ENCODE measurements at places on chromosomes 3 and 15.

DNA sequence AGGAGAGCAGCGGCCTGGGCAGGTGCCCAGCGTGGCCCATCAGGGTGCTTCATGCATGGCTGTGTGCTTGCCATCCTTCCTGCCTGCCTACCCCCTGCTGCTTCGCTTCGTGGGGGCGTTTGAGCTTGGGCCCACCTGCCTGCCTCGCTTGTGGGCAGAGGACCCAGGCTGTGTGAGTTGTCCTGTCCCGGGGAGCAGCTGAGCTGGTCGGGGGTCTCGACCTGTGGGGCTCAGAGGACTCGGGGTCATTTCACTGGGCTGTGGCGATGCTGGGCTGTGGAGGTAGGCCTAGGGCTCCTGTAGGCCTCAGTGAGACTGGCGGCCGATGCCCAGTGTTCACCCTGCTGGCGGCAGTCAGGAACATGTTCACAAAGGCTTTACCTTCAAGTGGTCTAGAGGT lies 12.1 kb upstream of the STAB1 start:
- no peak for DNase-seq

DNA sequence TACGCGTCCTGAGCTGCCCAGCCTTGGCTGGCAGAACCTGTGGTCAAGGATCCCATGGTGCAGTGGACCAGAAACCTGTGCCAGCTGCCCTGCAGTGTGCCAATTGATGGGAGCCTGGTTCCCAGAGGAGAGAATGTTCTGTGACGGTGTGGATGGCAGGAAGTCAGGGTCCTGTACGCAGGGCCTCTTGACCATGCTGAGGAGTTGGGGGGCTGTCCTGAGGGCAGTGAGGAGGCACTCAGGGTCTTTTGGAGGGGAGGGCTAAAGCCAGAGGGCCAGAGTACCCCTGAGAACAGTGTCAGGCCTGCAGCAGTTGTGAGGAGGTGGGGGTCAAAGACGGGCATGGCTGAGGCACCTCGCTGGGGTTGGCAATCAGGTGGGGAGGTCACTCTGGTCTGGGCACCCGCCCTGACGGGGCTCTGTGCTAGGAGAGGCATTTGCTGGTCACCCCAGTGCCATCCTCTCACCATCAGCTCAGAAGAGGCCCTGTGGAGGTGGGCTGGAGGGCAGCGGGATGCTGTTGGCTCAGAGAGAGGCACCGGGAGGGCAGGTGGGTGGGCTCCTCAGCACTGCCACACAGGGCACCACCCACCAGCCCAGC lies 61.0 kb downstream of the SCN5A start:
- no peak for DNase-seq

DNA sequence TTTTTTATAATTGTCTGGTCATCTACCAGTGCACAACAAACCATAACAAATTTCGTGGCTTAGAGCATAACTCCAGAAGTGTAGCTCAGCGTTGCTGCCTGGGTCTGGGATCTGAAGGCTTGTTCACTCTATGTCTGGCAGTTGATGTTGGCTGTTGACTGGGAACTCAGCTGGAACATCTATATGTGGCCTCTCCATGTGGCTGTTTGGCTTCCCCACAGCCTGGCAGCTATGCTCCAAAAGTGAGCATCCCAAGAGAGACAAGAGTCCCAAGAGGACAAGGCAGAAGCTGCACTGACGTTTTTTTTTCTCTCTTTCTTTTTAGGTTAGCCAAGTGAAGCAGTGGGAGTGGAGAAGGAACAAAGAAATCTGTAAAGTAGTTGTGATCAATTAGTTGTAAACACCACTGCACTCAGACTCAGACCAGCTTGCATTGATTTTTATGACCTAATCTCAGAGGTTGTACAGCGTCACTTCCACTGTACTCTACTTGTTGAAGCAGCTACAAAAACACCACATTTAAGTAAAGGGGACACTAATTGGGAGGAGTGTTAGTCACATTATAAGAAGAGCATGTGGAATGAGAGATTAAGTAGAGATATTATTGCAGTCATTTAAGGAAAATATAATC lies 2.5 kb upstream of the GPR176 start:
- DNase-seq, result no peak

DNA sequence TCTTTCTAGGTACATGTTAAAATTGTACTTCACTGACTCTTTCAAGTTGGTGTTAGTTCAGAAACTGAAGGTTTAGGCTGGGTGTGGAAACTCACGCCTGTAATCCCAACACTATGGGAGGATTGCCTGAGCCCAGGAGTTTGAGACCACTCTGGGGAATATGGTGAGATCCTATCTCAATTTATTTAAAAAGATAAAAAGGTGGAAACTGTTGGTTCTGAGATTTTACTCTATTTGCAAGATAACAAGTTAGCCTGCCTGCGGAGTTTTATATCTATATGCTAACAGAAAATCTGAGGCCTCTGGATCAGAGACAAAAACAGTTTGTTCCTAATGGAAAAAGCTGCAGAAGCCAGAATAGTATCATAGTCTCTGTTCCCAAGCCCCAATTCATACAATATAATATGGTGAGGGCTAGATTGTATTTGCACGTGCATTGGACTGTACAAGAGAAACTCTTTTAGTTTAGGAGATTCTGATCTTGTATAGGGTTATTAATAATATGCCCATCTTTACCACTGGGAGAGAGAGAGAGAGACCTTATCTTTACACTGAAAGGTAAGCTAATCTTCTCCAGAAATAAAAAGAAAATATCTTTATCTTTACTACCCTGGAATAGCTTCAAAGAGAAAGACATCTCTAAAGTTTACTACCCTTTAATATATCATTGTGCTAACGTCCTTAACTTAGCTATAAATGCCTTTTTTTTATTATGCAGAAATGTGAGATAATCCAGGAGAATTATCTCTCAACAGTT lies 1267.6 kb downstream of the OTOL1 start:
- no peak for DNase-seq

DNA sequence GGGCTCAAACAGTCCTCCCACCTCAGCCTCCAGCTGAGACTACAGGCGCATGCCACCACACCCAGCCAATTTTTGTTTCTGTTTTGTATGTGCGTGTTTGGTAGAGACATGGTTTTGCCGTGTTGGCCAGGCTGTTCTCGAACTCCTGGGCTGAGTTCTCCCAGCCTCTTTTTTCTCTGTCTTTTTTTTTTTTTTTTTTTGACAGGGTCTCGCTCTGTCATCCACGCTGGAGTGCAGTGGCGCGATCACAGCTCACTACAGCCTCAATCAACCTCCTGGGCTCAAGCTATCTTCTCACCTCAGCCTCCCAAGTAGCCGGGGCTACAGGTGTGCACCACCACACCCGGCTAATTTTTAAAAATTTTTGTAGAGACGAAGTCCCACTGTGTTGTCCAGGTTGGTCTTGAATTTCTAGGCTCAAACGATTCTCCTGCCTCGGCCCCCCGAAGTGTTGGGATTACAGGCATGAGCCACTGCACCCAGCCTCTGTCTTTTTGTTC lies 867 bp upstream of the DCAF1 start:
- DNase-seq, result no peak

- DNase-seq, result no peak
Measured at GRCh38 chr15:98881526-98882520, 125.8 kb downstream of the PGPEP1L start.

DNA sequence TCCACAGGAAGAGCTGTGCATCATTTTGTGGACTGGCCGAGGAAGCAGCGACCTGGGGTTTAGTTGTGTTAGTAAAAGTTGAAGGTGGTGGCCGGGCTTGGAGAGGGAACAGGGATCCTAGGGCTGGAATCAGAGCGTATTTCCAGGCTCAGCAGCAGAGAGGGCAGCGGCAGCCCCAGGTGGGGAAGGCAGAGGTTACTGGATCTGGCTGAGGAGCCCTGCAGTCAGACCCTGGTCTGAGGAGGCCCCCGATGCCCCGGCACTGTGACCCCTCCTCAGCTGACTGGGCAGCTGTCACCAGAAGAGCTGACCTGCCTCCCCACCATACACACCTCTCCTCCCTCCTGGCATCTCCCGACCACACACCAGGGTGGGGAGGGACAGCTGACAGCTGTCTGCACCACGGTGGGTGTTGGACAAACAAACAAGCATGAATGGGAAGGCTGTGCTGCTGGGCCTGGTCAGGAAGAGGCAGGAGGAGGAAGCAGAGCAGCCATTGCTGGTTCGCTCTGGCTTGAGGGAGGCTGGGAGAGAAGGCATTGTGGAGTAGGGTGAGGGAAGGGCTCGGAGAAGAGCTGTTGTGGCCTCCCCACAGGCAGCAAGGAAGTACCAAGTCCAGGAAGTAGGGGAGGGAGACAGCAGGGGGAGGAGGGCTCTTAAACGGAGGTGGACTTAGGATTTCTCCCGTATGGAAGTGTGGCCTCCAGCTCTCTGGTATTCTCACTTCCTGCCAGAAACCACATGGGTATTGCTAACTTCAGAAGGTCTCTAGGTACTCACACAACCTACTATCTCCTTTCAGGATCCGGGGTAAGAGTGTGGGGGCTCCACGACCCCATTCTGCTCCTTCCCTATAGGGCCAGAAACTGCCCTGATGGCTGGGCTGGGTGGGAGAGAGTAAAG lies 49.5 kb upstream of the HACD2 start:
- DNase-seq, result no peak

DNA sequence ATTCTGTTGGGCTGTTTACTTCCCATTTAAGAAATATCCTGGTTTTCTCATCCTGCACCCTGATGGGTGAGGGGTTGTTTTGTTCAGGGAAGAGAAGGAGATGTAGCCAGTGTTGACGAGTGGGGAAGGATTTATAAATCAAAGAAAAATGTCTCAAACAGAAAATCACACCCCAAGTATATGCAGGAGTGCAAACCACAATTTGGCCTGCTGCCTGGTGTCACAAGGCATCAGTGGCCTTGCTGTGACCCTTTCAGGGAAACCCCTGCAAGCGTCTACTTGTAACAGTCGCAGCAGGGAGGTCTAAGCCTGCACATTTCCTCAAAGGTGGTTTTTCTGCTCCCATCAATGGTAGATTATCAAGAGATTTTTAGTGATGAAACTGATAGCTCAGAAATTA lies 132.6 kb upstream of the LRRN1 start:
- DNase-seq, result no peak

DNA sequence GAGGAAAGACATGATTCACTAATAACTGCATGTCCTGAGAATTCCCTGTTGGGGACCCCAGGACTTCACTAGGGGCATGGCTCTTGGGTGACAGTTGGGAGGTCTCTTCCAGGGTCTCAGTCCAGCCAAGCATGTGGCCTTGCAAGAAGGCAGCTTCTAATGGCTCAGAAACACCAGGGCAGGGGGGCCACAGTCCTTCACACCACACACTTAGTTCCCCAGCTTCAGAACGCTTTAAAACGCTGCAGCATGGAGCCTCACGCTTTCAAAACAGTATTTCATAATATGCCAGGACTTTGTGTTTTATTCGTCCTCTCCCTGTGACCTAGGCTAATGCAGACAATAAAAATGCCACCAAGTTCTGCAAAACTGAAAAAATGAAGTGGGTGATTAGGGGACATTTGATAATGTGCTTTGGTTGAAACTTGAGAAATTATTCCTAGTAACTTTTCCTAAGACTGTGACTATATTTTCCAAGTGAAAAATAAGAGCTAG lies 48.4 kb upstream of the LIMD1 start:
- DNase-seq, result no peak

DNA sequence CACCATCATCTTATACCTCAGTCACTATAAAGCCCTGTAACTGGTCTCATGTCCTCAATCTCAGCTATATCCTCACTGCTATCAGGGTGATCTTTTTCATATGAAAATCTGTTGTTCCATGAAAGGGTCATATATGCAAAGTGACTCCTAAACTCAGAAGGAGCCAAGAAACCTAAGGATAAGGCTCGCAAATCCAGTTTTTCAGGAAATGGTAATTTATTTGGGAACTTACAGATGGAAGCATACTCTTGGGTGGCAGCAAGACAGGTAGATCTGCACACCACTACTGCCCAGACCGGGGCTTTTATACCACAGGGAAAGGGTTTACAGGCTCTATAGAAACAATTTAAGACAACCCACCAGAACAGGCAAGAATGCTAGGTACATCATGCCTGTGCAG lies 272.3 kb downstream of the UBE2E2 start:
- no peak for DNase-seq

GRCh38 chr3:165827883-165828282 lies 9.3 kb downstream of the BCHE start:
- DNase-seq, result no peak

DNA sequence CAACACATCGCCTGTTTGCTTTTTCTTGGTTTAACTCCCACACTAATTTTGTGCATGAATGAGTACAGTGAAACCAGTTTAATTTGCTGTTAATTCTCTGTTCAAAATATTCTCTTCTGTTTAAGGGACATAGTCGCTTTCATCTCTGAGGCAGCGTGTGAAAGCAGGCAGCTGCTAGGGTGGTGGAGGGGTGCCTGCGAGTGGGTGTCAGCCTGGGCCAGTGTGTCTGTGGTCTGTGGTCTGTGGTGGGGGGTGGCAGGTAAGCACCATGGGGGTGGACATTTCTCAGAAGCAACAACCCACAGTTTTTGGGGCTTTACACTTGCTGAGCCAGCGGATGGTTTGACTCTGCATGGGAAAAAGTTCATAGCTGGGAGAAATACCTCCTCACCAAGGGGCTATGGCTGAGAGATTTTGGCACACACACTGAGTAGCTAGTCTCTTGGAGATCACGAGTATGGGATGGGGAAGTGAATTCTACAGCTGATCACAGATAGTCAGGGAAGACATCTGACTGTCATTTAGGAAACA lies 109.2 kb downstream of the EPHB1 start:
- DNase-seq, result no peak

DNA sequence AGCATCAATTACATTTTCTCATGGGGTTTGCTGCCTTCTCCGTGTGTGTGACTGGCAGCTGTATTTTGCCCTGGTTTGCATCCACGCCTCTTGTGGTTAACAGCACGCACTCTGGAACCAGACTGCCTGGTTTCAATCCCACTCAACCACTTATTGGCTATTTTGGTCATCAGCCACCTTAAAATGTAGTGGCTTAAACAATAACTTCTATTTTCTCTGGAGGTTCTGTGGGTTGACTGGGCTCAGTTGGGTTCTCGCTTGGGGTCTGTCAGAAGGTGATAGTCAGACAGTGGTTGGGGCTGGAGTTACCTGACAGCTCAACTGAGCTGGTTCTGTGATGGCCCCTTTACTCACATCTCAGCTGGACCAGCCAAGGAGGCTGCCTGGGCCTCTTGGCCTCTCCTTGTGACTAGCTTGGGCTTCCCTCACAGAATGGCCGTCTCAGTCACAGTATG lies 36.8 kb downstream of the EHD4 start:
- no peak for DNase-seq

DNA sequence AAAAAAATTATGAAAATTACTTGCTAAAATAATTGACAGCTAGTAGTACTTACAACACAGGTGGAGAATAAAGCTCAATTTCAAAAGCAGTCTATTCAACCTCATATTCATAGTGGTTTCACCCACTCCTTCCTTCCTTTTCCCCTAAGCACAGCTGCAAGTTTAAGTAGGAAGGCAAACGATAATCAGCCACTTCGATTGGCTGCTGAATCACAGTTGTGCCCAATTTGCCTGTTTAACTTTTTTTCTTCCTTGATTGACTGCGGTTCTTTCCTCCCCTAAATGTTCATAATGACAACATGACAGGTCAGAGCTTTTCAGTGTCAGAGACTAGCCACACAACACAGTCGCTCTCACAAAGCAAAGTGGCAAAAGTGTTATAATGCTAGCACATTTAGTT lies 468.0 kb upstream of the GBE1 start:
- no peak for DNase-seq
